ENCODE measurements at places on chromosomes 13 and 19.
A peak's percentile ranks its signal among the peaks of the same experiment; 100 is the strongest.

DNA sequence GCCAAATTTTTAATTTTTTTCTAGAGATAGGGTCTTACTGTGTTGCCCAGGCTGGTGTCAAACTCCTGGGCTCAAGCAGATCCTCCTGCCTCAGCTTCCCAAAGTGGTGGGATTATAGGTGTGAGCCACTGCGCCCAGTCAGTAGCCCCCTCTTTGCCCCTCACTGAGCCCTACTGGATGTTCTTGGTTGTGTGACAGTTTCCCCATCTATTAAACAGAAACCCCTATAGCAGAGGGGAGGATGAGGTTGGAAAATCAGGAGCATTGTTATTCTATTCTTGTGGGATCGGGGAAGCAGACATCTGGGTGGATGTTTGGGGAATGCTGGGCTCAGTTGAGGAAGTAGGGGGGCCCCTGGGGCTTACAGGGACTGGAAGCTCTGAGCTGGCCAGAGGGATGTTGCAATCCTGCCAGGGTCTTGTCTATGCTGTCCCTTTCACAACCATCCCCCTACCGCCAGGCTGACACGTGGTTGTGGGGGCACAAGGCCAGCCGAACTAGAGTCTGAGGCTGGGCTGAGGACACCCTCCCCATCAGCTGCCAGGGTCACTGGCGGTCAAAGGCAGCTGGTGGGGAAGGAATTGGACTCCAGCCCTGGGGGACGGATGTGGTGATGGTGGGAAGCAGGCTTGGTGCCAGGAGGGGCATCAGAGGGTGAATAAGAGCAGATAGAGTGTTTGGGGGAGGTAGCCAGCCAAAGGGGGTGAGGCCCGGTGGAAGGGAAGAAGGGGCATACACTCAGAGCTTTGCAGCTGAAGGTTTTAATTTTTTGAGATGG lies 10.9 kb downstream of the APOC1 start:
- DNase-seq, result no peak

DNA sequence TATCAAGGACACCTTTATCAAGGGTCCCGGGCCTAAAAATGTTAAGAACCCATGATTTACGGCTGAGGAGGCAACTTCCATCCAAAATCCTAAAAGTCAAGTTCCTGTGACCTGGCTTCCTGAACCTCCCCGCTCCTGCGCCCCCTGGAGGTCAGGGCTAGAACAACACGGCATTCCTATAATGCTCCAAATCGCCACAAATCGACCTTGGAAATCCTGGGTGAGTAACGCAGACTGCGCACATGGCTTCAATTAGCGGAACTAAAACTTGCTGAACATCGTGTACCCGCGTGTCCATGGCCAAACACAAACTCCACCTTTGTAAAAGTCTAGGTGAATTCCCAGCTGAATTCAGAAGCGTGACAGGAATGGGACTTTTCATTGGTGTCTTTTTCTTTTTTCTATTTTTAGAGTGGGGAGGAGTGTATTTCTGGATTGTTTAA lies 4.3 kb upstream of the C5AR1 start:
- DNase-seq, result peak; percentile 79

- peak; percentile 34 for DNase-seq
These were observed 11.8 kb downstream of the LRRC4B start for GRCh38 chr19:50556282-50557008.

DNA sequence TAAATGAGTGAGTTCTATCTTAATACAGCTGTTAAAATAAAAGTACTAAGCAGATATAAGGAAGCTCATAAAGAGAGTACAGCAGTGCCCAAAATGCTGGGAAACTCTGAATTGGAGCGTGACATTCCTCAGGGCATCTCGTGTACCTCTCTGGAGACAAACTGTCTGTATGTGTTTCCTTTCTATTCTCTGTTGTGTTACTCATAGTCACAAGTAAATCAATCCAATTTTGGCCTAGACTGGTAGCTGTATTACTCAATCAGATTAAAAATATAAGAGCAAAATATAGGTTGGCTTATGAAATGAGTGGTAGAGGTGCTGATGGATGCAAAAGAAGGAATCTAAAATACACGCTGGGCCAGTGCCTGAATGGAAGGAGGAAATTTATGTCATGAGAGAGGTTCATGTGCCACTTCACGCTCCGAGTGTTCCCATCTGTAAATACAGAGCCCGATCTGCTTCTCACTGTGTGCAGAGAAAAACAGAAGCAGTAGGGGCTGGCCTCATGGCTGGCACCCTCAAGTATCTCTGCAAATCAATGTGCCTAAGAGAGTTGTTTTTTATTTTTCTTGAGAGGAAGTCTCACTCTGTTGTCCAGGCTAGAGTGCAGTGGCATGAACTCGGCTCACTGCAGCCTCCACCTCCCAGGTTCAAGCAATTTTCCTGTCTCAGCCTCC lies 58.7 kb upstream of the RGCC start:
- DNase-seq, result no peak

- DNase-seq, result no peak
These were observed 113.1 kb upstream of the FNDC3A start for GRCh38 chr13:48862572-48862971.

GRCh38 chr13:46345398-46345797 lies 41.7 kb downstream of the RUBCNL start:
- no peak for DNase-seq
